ENCODE measurements at places on chromosomes 7 and 10.

- DNase-seq = peak; percentile 83
Measured at GRCh38 chr10:10830293-10830986, 187.2 kb upstream of the CELF2 start.

DNA sequence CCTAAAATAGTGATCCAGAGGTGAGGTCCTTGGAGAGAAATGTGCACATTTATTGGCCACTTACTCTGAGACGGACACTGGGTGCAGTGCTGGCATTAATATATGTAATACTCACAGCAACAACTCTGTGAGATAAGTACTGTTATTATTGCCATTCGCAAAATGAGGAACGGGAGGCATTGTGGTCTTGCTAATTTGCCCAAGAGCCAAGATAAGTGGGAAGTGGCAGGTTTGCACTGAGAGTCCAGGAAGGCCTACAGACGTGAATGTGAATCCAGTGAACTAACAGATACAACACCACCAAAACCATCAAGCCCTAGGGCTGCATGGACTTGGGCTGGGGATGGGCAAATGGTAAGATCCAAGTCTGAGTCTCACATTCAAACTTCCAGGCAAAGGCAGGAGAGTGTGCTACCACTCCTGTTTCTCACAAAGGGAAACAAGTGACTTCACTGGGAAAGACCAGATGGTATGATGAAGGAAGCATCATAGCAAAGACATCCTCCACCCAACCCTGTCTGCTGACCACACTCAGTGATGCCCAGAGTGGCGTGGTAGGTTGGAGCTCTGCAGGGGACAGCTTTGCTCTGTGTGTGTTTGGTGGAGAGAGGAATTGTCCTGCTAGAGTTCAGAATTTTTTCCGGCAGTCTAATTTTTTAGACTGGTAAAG lies 19.2 kb downstream of the TMEM273 start:
- no peak for DNase-seq

DNA sequence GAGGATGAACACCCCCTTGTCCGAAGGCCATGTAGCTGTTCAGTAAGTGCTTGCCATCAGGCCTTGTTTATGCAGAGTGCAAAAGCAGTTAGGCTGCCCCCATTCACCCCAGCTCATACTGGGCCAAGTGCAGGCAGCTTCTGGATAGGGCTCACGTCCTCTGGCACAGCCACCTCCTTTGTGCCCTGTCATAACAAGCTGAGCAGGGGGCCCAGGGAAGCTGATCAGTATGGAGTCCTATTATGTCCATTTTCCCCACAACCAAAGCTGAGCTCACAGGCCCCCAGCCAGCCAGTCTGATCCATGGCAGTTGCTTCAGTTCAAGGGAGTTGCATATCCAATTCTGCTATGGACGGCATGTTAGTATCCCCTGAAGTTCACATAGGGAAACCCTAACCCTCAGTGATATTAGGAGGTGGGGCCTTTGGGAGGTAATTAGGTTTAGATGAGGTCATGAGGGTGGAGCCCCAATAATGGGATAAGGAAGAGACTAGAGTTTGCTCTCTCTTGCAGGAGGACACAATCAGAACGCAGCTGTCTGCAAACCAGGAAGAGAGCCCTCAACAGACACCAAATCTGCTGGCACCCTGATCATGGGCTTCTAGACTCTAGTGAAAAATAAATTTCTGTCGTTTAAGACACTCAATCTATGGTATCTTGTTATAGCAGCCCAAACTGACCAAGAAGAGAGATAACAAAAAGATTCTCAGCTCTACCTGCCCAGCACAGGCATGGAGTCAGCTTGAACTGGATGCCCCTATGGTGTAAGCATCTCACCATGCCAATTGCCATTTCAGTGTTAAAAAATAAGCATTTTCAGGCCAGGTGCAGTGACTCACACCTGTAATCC lies 155.9 kb downstream of the FGFR2 start:
- no peak for DNase-seq

DNA sequence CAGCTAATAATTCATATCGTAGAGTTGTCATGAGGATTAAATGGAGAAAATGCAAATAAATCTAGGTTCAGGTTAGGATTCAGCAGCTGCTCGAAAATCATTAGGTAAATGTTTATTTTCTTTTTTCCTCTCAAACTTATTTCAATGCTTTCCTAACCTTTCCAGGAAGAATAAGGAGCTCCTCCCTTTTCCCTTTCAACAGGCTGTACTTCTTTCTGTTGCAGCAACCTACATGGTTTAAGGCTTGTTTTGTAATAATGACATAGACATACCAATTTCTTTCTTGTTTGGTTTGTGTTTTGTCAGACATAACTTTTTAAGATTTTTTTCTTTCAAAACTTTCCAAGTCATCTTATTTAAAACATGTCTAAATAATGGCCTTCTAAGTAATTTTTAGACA lies 18.2 kb downstream of the GPR141 start:
- DNase-seq = no peak

DNA sequence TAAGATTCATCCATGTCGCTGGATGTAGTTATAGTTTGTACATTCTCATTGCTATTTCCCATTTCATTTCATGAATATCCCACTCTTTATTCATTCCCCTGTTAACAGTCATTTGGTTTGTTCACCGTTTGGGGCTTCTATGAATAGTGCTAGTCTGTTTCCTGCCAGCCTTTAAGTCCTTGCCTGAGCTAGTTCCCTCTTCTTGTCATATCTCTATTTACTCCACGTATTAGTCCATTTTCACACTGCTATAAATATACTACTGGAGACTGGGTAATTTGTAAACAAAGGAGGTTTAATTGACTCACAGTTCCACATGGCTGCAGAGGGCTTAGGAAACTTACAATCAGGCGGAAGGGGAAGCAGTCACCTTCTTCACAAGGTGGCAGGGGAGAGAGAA lies 56.2 kb downstream of the PLCE1 start:
- DNase-seq = no peak

- DNase-seq = no peak
Measured at GRCh38 chr7:2938514-2939192, 94.5 kb upstream of the GNA12 start.

DNA sequence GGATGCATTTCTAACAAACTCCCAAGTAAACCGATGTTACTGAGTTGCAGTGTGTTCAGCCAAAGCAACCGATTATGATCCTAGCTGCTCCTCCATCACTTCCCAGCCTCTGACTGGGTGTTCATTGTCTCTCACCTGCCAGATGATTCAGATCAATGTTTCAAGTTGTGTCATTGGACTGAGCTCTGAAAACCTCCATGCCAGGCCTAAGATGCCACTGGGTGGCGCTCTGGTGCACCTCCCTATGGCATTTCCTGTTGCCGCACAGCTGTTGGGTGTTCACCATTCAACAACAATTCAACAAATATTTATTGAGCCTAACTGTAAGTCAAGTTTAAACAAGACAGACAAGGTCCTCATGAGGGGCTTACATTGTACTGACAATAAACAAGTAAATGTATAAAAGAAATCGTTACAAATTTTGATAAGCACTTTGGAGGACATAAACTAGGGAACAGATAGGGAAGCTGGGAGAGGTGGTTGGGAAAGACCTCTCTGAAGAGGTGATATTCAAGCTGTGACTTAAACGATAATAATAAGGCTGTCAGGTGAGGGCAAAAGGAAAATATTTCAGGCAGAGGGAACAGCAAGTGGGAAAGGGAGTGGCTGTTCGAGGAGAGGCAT lies 22.8 kb downstream of the RGR start:
- DNase-seq = peak; percentile 50

GRCh38 chr10:112614586-112614985 lies 167.6 kb downstream of the VTI1A start:
- DNase-seq = no peak

DNA sequence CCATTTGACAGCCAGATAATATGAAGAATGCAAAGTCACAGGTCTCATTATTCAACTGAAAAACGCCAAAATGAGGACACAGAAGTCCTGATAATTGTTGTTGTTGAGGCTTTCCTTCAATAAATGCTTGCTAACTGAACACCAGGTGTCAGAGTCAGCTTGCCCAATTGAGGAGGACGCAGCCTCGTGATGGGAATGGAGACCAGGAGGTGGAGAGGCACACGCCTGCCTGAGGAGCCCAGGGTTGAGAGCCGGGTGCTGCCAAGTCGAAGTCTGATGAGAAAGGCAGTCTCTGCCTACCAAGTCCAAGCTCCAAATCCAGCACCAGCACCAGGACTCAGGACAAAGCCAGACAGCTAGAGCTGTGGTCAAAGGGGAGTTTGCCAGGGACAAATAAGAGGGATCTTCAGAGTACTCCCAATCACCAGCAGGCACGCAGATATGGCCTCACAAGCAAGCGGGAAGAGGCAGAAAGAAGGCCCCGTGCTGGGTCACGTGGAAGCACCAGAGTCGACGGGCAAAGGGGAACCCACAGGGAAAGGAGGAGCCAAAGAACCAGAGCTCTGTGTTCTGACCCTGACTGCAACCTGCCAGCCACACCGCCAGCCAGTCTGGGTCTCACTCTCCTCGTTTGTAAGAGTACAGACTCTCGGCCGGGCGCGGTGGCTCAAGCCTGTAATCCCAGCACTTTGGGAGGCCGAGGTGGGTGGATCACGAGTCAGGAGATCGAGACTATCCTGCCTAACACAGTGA lies 47.6 kb downstream of the VOPP1 start:
- DNase-seq = no peak

- DNase-seq = peak; percentile 97
Measured at GRCh38 chr7:43572516-43573049, 10.3 kb upstream of the STK17A start.

GRCh38 chr7:93138576-93138975 lies 9.6 kb downstream of the SAMD9L start:
- DNase-seq = no peak

DNA sequence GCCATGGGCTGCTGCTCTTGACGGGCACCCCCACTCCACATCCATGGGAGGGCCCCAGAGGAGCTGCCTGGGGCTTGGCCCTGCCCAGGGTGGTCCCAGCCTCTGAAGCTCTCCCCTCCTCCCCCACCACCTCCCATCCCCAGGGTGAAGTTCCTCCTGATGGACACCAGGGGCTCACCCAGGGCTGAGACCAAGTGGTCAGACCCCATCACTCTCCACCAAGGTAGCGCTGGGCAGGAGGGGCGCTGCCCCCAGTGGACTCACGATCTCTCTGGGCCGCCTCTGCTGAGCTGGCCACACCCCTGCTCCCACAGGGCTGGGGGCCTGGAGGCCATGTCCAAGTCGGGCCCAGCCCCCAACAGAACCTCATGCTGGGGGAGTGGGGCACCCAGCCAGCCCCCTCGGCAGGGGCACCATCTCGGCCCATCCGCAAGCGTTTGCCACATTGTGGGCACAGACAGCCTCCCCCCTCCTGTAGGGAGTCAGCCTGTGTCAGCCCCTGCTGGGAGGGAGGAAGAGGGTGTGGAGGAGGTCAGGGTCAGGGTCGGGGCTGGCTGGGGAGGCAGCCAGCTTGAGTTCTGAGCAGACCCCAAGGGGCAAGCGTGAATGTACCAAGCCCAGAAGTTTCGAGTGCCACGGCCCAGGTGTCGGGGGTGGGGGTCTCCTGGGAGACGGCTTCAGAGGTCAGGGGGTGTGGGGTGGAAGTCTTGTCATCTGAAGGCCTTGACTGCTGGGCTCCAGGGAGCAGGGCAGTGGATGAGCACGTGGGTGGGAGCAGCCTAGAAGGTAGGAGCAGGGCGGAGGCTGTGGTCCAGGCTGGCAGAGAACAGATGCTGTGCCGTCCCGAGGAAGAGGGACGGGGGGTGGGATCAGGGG lies 2.8 kb downstream of the UPK3B start:
- DNase-seq = no peak

GRCh38 chr10:132756591-132756990 lies 29.4 kb downstream of the NKX6-2 start:
- DNase-seq = no peak

GRCh38 chr7:37831244-37831643 lies 17.2 kb upstream of the NME8 start:
- DNase-seq = no peak

- no peak for DNase-seq
Measured at GRCh38 chr10:99768556-99768955, 13.9 kb upstream of the ABCC2 start.

DNA sequence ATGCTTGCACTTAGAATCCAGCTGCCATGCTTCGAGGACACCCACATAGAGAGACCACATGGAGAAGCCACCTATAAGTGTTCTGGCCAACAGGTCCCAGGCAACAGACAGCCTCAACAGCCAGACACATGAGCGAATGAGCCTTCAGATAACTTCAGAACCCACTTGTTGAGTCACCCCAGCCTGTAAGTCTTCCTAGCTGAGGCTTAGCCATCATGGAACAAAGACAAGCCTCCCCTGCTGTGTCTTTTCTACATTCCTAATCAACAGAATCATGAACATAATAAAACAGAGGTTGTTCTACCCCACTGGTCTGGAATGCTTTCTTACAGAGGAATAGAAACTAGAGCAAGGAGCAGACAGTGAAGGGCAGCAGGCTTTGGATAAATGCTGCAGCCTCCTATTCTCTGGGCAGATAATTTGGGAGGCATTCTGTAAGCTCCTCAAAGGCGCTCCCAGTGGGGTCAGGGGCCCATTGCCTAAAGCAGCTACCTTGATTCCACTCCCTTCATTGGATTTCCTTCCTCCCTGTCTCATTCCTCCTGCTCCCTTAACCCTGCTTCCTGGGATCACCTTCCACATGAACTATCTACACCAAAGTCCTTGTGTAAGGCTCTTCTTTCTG lies 4.6 kb downstream of the TLL2 start:
- DNase-seq = peak; percentile 89

- no peak for DNase-seq
Measured at GRCh38 chr7:12847001-12847400, 159.6 kb downstream of the ARL4A start.

- DNase-seq = no peak
Measured at GRCh38 chr10:118957966-118958365, 71.5 kb upstream of the NANOS1 start.

DNA sequence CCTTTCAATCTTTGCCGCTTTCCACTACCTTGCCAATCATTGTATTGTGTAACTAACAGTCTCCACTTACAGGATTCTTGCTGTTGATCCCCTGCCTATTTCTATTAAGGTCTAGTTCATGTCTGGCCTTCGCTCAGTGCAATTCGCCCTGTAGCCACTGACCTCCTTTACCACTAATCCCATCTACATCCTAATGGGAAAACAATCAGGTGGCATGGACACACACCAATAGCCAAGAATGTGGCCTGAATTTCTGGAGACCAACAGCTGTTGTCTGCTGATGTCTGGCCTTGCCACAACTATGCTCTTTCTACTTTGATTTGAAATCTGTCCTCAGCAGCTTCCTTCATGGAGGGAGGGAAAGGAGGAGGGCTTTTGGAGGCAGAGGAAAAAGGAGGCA lies 546.2 kb downstream of the SORCS3 start:
- no peak for DNase-seq

DNA sequence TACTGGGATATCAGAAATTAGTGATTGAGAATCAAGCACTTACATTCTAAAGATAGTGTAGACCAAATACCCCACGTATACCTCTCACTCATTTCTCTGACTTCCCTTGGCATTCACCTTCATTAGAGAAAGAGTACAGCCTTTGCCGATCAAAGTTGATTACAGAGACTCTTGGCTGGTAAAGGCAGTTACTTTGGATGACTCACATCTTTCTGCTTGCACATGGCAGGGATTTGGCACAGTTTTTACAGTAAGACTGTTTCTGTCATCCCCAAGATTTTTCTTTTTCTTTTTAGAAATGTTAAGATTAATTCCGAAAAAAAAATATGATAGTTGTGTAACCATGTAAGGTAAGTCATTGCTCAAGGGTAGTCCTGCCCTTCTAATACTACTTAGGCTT lies 143.0 kb downstream of the TSPAN12 start:
- DNase-seq = peak; percentile 34

- DNase-seq = no peak
Measured at GRCh38 chr7:26376175-26376917, 84.7 kb downstream of the SNX10 start.
